Chondrocyte (in vitro differentiated cells): ENCODE measurements at places on chromosomes 2 and 18. TPM values are rescaled to one million over a fixed set of nuclear protein-coding genes. Genes with fewer than 3 reads are reported as not detected.

CPLX4 gene
- total RNA-seq, result not detected in 3 replicates

GRCh38 chr2:46748735-46749531 lies 166.7 kb downstream of the MCFD2 start:
- no peaks in the 10 kb centered on the region for H3K27me3 ChIP-seq
- H3K4me1 ChIP-seq, result peaks cover 58% of the 10 kb centered on the region
- H3K27ac ChIP-seq, result peak overlapping the region; percentile 79
- DNase-seq, result no peak
- H3K4me3 ChIP-seq, result no peak overlapping the region

- H3K4me3 ChIP-seq, result peak overlapping the region; percentile 25
- no peak for DNase-seq
- H3K27me3 ChIP-seq, result no peaks in the 10 kb centered on the region
- H3K36me3 ChIP-seq, result no peaks in the 10 kb centered on the region
Observed at GRCh38 chr18:70246061-70246466, 40.6 kb upstream of the RTTN start.

GRCh38 chr18:24121625-24122024 lies 17.2 kb upstream of the CABYR start:
- H3K4me3 ChIP-seq, result no peak overlapping the region
- no peaks in the 10 kb centered on the region for H3K27me3 ChIP-seq
- H3K27ac ChIP-seq, result no peak overlapping the region
- peaks cover 17% of the 10 kb centered on the region for H3K4me1 ChIP-seq
- DNase-seq, result no peak
- H3K36me3 ChIP-seq, result peaks cover 5% of the 10 kb centered on the region

- peak; percentile 97 for DNase-seq
- H3K4me1 ChIP-seq, result peaks cover 86% of the 10 kb centered on the region
- no peaks in the 10 kb centered on the region for H3K27me3 ChIP-seq
- H3K27ac ChIP-seq, result peak overlapping the region; percentile 97
- peak overlapping the region; percentile 16 for H3K4me3 ChIP-seq
Observed at GRCh38 chr2:120914839-120915521, 179.3 kb downstream of the GLI2 start.

DNA sequence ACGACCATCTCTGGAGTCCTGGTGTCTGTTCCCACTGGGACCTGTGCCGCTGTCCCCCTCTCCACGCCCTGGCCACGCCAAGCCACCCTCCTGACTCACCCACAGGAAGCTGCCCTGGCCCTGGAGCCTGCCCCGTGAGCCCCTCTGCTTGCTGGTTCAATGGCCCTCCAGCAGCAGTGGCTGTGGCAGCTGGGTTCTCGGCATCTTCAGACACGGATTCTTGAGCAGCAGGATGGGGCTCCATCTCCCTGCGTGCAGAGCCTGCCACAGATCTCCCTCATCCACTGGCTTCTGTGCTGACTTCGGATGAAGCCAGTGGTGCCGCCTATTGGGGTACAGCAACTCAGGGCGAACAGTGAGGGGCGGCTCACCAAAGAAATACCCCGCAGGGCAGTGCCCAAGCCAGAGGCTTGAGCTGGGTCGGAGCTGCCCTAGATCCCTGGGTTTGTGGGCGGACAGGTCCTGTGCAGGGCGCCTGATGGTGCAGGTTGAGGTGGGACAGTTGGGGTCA lies 14.0 kb downstream of the CAPN10 start:
- H3K4me1 ChIP-seq, result peaks cover 3% of the 10 kb centered on the region
- no peaks in the 10 kb centered on the region for H3K27me3 ChIP-seq
- H3K36me3 ChIP-seq, result peaks cover 2% of the 10 kb centered on the region
- H3K27ac ChIP-seq, result no peak overlapping the region
- DNase-seq, result peak; percentile 79

- no peak for DNase-seq
- no peaks in the 10 kb centered on the region for H3K4me1 ChIP-seq
- H3K36me3 ChIP-seq, result peaks cover 3% of the 10 kb centered on the region
Observed at GRCh38 chr2:113692698-113693428, 63.6 kb downstream of the SLC35F5 start.

DNA sequence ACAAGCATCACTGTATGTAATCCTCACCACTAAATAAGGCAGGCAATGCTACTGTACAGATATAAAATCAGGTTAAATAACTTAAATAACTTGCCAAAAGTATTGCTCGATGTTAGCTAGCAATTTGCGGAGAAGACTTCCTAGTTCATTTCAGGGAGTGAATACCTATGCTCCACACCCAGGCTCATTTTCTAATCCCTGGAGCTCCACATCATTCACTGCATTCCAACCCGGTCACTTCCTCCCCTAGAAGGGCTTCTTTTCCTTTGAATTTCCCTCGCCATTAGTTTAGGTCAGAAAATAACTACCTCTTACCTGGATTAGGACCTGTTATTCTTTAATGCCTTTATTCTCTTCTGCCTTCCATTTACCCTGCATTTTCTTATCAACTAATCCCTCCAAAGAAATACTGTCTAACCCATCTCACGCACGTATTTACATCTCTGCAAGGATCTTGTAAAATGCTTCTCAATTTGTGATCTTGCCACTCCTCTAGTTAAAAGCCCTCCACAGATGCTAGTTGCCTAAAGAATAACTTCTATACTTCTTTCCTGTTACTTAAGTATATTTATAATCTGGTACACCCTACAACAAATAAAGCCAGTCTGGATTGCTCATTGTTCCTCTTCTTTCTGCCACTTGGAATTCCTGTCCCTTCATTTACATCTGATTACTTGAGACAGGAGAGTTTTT lies 599.8 kb downstream of the NRXN1 start:
- H3K27ac ChIP-seq, result no peak overlapping the region
- no peaks in the 10 kb centered on the region for H3K36me3 ChIP-seq
- H3K4me3 ChIP-seq, result no peak overlapping the region
- peaks cover 6% of the 10 kb centered on the region for H3K27me3 ChIP-seq
